ENCODE measurements at places on chromosomes 5 and 9.

DNA sequence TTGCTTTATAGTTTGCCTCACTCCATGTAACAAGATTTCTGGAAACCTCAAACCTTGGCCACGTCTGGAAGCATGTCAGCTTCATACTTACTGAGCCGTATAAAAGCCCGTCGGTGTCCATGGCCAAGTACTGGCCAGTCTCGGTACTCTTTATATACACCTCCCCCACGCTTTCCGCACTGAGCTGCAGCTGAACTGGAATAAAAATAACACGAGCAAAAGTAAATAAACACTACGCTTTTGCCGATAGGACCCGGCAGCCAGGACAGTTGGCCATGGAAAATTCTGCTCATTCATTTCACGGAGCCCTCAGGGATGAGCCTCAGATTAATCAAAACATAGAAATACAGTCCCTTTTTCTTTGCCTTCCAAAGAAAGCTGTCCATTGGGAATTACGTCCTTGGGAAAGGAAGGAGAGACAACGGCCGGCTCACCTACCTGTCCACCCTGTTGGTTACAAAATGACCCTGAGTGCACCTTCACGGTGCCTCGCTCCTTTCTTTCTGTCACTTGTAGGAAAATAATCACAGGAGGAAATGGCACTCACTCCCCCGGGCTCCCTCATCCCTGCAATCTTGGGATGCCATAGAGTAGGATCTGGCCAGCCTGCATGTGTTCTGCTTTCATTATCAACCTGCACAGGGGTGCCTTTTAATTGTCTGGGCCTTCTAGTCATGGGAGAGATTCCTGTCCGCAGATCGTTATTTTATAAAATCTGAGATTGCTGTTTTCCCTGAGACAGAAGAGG lies 85.1 kb downstream of the FGF1 start:
- DNase-seq: no peak

- DNase-seq: no peak
Measured at GRCh38 chr5:78927657-78928282, 57.3 kb downstream of the ARSB start.

DNA sequence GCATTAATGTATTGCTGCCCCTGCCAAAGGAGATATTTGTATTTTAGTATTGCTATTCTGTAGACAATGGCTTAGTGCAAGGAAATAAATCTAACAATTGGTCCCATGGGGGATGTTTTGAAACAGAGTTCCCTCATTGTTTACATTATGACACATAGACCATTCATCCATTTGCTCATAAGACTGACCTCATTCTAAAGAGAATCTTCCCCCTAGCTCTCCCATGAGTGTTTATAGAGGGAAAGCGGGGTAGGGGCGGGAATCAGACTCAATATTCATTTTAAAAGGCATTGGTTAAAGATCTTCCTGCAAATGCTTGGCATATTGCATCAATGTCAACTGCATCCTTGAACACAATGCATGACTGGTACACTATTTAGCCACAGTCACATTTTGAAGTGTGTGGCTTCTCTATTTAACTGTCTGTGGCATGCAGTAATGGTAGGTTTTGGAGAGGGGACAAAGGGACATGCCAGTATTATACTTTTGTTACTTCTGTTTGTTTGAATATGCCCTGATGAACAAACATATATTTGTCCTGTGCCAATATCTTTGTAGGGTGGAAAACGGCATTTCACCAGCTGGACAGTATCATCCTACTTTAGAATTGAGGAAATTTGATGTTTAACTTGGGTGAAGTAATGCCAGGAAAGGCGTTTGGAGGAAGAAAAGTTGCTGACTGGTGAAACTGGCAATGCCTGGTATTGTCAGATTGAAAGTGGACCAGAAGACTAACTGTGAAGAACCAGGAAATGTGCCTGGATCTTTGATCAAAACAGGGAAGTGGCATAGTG lies 84.1 kb upstream of the MEGF10 start:
- DNase-seq: no peak

DNA sequence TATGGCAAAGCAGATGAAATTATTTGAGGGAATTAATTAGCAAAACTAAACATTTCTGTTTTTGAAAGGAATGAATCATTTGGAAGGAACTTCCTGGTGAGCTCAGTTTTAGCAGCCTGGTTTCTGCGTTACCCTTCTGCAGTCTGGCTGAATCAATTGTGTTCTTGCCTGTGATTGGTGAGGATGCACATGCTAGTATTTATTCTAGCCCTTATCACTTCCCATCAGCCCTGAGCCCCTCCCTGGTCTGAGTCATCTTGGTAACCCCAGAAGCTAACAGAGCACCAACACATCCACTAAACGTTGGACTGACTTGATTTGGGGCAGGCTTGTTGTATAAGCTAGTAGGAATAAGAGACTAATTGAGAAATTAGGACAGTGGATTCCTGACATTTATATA lies 6.6 kb downstream of the TJP2 start:
- DNase-seq: no peak

DNA sequence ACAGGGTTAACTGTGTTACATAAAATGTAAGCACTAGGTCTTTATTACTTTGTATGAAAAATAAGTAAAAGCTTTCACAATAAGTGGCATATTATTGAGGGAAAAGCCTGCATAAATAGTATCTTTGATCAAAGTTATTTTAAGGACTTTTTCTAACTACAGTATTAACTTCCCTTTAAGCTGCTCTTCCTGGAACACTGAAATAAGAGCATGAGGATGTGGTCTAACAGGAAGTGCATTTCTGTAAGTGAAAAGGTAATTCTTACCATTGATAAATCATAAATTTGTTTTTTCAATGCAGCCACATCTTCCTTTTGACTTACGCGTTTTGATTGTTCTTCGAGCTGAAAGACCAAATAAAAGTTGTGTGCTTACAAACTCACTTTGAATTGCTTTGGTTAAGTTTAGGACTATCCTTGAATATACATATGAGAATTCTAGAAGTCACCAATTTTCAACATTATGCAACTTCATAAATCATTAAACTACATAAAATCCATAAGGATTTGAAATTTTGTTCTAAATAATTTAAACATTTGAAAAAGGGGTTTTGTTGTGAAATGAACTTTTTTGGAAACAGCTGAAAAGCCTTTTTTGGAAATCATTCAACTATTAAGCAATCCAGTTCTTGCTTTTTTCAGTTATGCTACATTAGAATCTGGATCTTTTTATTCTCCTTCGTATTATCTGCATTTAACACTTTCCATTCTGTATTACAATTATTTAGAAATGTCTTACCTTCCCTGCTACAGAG lies 50.6 kb downstream of the RASEF start:
- no peak for DNase-seq

GRCh38 chr9:72128526-72128925 lies 20.7 kb upstream of the GDA start:
- no peak for DNase-seq

GRCh38 chr5:125103459-125103858 lies 357.0 kb upstream of the ZNF608 start:
- DNase-seq: no peak

- no peak for DNase-seq
Measured at GRCh38 chr5:40689438-40689837, 9.7 kb downstream of the PTGER4 start.

DNA sequence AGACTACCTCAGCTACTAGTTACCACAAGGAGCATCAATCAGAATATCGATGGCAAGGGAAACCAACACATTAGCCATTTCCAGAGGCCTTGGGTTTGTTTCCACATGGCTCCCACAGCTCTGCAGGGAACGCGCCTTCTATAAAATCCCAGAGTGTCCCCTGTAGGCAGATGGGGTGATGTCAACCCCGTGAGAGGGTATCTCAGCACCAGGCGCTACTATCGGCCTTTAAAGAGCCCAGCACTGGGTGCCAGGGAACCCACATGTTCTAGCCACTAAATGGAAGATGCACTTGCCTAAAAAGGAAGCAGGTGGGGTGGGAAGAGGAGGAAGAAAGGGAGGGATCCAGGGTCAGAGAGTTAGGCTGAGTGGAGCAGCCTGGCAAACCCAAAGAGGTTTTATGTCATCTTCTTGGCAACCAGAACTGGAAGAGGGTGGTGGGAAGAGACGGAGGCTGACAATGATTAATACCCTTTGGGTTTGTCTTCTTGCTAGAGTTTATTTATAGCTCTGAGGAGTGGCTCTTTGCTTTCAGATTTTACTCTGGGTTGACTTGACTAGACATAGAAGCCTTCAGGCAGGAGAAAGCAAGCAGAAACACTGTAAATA lies 19.9 kb downstream of the MACROH2A1 start:
- no peak for DNase-seq

GRCh38 chr9:16143947-16144890 lies 591.4 kb downstream of the CCDC171 start:
- DNase-seq: no peak

- DNase-seq: no peak
Measured at GRCh38 chr5:102218159-102218558, 77.9 kb downstream of the SLCO4C1 start.

DNA sequence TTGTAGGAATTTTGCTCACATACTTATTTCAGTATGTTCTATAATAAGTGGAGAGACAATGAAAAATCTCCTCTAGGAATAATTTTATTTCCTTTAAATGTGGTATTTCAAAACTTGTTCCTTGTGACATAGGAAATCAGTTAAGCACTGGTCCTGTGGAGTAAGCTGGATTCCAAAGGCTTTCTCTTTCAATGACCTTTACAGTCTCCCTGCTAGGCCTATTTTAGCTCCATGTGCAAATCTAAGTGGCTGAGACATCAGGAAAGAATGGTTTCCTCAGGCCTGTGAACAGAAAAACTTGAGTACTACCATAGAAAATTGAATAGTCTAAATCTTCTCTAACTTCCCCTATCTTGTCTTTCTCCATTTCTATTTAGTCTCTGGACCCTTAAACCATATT lies 514.2 kb upstream of the TLE4 start:
- no peak for DNase-seq

GRCh38 chr5:73118391-73118973 lies 1.9 kb upstream of the TMEM171 start:
- no peak for DNase-seq

DNA sequence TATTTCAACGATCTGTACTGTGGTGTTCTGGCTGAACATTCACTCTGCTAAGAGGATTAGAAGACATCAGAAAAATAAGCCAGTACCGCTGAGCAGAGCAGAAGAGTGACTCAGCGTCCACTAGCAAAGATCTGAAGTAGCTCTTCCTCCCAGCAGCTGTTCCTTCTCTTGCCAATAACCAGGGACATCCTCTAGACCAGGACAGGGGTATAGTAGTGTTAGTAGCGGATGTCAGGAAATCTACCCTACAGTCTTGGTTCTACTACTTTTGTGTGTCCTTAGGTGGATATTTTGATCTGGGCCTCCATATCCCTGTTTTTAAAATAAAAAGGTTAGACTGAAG lies 103.6 kb downstream of the TSSK1B start:
- no peak for DNase-seq

DNA sequence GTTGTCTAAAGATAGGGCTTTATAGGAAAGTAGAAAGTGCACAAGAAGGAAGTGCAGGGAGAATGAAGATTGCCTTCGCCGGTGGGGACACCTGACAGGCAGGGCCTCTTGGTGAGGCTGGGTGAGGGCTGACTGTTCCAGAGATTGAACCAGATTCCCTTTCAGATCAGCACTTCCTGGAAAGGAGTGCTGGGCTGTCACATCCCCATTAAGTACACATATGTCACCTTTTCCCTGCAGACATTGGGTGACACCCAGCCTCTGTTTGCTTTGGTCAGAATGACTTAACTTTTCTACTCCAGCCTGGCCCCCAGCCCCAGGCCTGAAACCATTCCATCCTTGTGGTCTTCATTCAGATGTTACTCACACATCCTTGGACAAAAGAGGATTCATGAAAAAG lies 7.4 kb upstream of the SHROOM1 start:
- no peak for DNase-seq

DNA sequence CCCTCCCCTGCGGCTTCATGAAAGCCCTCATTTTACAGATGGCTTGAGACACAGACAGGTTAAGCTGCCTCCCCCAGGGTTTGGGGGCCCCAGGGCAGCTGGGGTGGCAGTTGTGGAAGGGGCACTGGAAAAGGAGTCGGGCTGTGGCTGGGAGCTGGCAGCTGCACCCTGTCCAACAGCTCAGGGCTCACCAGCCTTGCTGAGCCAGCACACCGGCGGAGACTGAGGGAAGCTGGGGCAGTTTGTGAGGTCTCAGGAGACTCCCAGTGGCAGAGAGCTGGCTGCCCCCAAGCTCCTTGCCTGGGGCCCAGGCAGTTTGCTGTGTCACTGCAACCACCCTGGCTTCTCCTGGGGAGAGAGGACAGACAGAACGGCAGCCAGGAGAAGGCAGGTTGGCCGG lies 34.8 kb upstream of the RAPGEF1 start:
- DNase-seq: no peak

GRCh38 chr9:75130621-75131230 lies 42.4 kb downstream of the OSTF1 start:
- no peak for DNase-seq

- no peak for DNase-seq
Measured at GRCh38 chr5:77725616-77726015, 50.5 kb downstream of the TBCA start.

DNA sequence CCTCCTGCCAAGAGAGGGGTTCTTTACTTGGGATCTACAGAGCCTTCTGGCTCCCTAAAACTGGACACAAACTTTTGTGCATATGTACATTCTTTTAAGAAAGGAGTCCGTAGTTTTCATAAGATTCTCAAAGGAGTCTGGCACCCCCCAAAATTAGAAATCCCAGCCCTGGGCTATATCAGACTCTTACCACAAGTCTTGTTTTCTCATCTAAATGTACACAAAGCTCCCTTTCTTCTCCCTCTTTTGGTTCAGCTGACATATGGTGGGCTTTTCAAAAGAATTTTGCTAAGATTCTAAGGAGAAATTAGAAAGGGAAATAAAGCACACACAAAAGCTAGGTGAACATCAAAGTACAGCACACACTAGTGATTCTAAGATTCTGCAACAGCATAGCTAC lies 114.4 kb downstream of the ENC1 start:
- DNase-seq: no peak

DNA sequence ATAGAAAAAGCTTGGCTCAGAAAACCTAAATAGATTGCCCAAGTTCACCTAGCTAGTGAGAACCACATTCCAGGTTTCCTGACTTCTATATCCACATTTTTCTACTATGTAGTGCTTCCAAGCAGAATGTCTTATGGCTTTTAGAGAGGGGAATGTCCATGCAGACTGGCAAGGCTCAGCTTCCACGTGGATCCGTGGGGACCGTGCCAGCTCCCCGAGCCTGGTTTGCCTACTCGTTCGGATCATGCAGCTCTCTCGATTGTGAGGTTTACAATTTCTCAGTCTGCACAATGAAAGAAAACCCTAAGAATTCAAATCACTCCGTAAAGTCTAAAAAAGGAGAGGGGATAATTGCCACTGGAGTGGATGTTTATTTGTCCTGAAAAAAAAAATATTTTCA lies 256.5 kb upstream of the NR4A3 start:
- no peak for DNase-seq

- DNase-seq: no peak
Measured at GRCh38 chr5:172733131-172733973, 37.6 kb downstream of the DUSP1 start.

- DNase-seq: no peak
Measured at GRCh38 chr5:164518741-164519080, 1013.3 kb downstream of the MAT2B start.
